Left ventricle myocardium inferior (tissue), 1 donor: ENCODE measurements at places on chromosomes 5 and 9.
A peak's percentile ranks its signal among the peaks of the same experiment; 100 is the strongest.

- DNase-seq = no peak
Observed at GRCh38 chr5:28766565-28767158, 1728.3 kb upstream of the CDH9 start.

DNA sequence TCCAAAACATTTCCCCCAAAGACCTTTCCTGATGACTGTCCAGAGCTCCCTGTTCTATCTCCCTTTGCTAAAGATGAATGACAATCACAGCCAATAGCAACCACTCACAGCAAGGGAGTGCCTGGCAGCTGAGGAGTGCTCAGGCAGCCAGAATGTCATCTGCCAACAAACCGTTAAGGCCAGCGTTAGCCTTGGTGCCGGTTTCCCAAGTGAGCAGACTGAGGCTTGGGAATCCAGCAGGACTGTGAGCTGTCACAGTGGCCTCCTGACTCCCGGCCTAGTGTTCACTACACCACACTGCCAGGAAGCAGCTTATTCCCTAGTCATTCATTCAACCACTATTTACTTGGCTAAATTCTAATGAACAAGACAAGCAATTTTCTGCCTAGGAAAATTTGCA is 24.7 kb downstream of the STK10 start:
- peak; percentile 48 for DNase-seq

DNA sequence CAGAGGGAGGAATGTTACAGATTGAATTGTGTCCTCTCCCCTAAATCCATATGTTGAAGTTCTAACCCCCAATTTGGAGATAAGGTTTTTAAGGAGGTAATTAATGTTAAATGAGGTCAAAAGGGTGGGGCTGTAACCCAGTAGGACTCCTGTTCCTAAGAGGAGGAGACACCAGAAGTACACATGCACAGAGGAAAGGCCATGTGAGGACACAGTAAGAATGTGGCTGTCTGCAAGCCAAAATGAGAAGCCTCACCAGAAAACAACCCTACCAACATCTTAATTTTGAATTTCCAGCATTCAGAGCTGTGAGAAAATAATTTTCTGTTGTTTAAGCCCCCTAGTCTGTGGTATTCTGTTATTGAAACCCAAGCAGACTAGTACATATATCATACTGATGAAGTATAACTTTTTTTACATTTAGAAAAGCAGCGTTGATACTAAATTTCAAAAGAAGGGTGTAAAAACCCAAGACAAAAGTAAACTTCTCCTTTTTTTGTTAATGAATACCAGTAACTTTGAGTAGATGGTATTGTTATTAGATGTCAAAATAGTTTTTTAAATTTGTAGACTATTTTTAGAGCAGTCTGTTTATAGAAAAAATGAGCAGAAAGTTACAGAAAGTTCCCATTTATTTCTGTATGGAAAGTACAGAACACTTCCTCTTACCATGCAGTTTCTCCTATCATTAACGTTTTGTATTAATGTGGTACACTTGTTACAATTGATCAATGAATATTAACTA is 25.1 kb downstream of the RNF180 start:
- DNase-seq = no peak

DNA sequence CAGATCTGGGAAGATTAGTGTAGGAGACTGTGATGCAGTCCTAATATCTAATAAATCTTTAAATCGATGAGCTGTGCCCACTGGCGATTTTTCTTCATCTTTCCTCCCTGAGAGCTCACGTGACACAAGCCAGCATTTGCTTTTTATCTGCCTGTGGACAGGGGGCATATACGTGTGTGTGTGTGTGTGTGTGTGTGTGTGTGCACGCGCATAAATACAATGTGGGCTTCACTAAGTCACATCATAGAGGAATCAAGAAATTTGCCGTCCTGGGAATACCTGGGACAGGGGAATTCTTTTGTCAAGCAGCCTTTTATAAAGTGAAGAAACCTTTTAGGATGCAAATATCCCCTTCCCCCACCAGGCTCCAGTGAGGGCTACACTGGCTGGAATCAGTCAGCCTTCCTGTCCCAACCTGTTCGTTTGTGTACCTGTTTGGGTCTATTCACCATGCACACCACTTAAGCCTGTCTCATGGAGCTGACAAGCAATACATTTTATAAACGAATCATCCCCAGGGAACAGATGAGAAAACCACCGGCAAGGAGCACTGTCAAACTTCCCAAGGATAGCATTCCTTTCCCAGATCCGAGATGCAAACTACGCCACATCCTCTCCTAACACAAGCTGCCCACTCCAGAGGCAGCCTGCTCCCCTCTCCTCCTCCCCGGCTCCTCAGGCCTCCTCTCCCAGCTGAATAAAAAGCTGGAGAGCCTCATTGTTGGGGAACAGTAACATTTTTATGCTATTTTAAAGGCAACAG is 2.7 kb downstream of the EPB41L4B start:
- no peak for DNase-seq

DNA sequence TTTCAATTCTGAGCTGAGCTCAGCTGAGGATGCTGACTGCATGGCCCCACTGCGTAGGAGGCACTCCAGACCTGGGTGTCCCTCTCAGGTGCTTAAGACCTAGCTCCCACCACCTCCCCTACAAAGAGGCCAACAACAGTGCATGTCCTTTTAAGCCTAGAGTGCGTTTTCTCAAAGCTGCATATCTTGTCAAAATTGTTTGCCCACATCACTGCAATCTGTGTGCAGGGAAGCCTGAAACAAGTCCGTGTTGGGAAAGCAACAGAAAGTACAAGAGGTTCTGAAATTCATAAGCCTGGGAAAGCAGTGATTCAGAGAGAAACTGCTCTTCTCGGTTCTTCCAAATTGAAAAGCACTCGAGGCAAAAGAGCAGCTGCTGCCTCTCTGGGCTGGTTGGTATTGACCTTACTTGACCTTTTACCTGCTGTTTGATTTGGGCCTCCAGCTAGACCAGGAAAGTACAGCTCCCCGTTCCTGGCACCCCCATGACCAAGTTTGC is 238.4 kb downstream of the NR2F1-AS1 start:
- DNase-seq = no peak

DNA sequence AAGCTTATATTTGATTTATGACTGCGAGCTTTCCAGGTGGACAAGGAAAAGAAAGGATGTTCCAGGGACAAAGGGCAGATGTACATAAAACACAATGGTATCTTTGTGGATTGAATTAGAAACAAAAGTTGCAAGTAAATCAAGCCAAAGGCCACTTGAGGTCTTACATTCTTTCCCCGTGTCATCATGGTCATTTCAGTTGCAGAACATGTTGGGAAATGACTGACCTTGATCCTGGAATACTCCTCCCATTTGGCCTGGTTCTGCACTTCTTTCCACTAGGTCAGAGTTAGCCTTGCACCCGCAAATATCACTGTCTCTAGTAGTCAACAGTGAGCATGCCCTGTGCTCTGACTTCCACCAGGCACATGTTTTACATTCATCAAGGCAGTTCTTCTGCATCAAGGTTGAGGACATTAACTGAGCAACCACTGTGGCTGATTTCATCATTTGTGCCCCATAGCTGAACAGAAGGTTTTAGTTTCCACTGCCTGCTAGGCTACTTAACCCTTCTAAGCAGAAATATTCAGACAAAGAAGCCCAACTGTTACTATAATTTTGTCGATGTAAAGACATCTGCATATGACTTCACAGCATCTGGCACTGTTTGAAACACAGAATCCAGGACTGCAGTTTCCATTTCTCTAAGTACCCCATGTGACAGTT is 1161.7 kb upstream of the DMAC1 start:
- DNase-seq = peak; percentile 16
